SK-N-SH treated with all-trans-retinoic acid at 6 μM for 48 hours (cell line): ENCODE measurements at places on chromosomes 7 and 10.

- no peak for ATAC-seq
Measured at GRCh38 chr7:84060000-84060399, 134.6 kb downstream of the SEMA3A start.

GRCh38 chr10:3887885-3888476, 103.0 kb upstream of the KLF6 start:
- peak; percentile 69 for ATAC-seq

DNA sequence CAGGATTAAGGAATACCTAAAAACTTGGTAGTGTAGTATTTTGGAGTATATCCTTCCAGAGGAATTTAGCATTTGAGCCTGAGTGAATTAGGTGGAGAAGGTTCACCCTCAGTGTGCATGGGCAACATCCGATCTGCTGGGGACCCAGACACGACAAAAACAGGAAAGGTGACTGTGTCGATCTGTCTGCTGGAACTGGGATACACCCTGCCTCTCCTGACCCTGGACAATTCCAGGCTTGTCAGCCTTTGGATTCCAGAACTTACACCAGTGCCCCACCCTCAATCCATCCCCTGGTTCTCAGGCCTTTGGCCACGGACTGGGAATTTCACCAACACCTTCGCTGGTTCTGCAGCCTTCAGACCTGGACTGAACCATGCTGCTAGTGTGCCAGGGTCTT, 41.9 kb downstream of the PTPRE start:
- ATAC-seq, result no peak

- peak; percentile 97 for ATAC-seq
Measured at GRCh38 chr10:100286051-100287033, at the start of gene BLOC1S2. Gene BLOC1S2, minus strand, starts transcription at chr10:100286680. Its CDS starts 21 bp downstream, at chr10:100286659.

DNA sequence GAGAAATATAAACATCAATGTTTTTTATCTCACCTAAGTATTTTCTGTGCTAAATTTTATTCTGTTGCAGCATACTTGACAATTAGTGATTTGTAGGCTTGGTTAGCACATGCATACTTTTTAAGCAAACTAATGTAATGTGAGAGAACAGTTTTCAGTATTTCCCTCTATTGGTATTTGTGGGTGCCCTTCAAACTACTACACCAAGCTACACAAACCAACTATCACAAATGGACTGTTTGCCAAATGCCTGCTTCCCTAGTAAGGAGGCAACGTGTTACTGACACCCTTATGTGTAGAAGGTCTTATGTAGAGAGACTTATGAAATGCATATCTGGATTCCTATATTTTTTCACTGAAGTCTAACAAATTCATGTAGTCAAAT, 98.4 kb upstream of the FZD1 start:
- peak; percentile 36 for ATAC-seq

DNA sequence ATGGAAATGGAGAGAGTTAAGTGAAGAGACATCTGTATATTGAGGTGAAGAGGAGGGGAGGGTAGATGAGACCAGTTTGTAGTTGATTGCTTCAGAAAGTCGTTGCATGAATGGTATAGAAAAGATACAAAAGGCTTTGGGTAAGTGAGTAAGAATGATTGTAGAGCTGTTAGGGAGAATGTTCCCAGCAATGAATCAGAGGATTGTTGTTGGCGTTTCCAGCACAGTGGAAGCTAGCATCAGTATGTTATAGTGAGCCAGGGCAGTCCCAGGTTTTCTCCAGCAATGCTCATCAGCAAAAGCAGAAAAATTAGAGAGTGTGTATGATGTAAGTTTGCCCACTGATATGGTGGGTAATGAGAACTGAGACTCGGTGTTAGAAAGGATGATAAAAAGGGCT, 15.4 kb upstream of the CDK6 start:
- no peak for ATAC-seq

DNA sequence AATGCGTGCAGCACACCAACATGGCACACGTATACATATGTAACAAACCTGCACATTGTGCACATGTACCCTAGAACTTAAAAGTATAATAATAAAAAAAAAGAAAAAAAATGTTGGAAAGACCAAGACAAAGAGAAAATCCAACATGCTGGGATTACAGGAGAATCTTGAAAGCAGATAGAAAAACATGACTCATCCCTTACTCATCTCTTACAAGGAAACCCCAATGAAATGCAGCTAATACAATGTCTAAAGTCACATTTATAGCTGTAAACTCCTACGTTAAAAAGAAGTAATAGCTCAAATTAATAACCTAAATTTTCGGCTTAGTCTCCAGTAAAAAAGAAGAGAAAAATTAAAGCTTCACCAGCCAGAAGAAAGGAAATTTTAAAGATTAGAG, 47.5 kb upstream of the DGKB start:
- no peak for ATAC-seq

- ATAC-seq, result no peak
Measured at GRCh38 chr7:18102576-18102975, 74.9 kb upstream of the PRPS1L1 start.

GRCh38 chr10:95562341-95562965, 1.3 kb upstream of the SORBS1 start:
- no peak for ATAC-seq

DNA sequence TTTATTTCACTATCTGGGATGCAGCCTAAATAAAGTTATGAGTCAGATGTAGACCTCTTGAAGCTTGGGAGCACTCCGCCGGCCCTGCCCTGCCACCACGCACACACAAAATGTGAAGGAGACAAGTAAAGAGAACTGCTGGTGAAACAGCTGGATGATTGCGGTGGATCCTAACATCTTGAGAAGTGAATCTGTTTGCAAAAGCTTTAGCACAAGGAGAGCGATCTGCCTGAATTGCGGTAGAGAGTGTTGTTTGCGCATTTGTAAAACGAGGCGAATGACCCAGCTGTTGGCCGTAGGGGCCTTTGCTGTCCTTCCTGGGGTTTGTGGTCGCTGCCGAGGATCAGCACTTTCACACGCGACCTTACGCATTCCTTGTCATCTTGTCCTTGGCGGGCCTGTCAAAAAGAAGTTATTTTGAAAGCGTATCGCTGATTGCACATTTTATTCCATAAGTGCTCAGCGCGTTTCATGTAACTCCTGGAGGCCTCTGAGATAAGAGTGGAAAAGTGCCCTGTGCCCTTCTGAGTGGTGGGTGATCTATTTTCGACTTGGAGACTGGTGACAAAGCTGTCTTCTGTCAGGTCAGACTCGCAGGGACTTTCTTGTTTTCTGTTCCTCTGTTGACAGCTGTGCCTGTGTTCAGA, 40.8 kb downstream of the RBM20 start:
- ATAC-seq, result no peak

- no peak for ATAC-seq
Measured at GRCh38 chr10:130458509-130458908, 322.3 kb downstream of the GLRX3 start.

DNA sequence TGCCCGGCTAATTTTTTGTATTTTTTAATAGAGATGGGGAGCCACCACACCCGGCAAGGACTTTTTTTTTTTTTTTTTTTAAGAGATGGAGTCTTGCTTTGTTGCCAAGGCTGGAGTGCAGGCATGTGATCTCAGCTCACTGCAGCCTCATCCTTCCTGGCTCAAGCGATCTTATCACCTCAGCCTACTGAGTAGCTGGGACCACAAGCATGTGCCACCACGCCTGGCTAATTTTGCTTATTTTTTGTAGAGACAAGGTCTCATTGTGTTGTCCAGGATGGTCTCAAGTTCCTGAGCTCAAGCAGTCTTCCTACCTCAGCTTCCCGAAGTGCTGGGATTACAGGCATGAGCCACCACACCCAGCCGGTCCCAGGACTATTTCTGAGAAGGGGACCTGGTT, 9.3 kb upstream of the MCU start:
- ATAC-seq, result peak; percentile 73

DNA sequence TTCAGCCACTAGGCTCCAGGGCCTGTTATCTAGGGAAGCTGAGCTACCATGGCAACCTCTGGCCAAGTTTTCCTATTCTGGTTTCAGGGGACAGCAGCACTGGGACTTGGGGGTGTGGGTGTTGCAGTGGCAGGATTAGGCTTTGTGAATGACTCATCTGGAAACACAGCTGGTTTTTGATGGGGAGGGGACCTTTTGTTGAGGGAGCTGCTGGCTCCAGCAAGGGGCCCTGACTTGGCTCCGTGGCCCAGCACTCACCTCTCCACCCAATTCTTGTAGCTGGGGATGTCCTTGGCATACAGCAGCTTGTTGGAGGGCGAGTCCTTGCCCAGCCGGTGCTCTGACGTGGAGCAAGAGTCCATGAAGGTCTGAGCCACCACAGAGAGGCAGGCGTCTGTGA, 435.9 kb downstream of the PLXNA4 start:
- no peak for ATAC-seq

DNA sequence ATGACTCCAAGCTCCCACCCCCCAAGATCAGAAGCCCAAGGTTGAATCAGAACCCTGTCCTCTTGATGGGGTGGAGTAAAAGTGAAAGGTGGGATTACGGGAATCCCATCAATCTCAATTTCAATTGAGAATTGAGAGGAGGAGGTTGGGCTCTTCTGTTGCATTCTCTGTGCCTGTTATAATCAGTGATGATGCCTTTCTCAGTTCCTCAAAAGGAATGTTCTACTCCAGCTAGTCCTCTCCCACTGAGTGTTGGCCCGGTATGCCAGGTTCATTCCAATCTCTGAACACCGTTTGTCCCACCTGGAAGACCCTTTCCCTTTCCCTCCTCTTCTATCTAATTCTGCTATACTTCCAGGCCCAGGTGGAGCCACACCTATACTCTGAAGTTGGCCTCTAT, 17.2 kb upstream of the XPNPEP1 start:
- ATAC-seq, result no peak

DNA sequence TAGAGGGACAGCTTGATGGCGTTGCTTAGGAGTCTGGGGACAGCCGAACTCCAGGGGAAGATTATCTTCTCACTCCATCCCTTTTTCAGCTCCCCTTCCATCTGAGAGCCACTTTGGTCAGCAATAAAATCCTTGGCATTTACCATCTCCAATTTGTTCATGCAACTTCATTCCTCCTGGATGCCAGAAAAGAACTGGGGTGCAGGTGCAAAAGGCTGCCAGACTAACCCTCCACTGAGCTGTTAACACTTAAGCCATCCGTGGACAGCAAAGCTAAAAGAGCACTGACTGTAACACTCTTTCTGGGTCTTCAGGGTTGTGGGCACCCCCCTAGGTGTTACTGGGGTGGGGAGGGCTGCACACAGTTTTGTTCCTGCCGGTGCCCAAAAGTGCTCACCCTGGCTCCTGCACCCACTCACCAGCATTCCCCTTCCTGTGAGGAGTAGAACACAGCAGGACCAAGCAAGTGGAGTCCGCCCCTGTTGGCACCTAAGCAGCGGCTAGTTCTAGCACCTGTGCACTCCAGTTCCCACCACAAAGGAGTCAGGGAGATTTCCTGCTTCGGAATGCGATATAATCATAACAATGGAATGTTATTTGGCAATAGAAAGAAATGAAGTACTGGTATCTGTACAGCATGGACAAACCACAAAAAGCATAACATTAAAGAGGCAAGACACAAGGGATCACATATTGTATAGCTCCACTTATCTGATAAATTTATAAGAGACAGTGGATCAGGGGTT, 95.1 kb downstream of the NPY start:
- ATAC-seq, result peak; percentile 62
